ENCODE measurements at places on chromosomes 11 and 22.
A peak's percentile ranks its signal among the peaks of the same experiment; 100 is the strongest.

- DNase-seq: no peak
Observed at GRCh38 chr11:126355926-126356897, 726 bp downstream of the ST3GAL4 start.

- no peak for DNase-seq
Observed at GRCh38 chr11:118091690-118092089, 4.9 kb upstream of the SMIM35 start.

DNA sequence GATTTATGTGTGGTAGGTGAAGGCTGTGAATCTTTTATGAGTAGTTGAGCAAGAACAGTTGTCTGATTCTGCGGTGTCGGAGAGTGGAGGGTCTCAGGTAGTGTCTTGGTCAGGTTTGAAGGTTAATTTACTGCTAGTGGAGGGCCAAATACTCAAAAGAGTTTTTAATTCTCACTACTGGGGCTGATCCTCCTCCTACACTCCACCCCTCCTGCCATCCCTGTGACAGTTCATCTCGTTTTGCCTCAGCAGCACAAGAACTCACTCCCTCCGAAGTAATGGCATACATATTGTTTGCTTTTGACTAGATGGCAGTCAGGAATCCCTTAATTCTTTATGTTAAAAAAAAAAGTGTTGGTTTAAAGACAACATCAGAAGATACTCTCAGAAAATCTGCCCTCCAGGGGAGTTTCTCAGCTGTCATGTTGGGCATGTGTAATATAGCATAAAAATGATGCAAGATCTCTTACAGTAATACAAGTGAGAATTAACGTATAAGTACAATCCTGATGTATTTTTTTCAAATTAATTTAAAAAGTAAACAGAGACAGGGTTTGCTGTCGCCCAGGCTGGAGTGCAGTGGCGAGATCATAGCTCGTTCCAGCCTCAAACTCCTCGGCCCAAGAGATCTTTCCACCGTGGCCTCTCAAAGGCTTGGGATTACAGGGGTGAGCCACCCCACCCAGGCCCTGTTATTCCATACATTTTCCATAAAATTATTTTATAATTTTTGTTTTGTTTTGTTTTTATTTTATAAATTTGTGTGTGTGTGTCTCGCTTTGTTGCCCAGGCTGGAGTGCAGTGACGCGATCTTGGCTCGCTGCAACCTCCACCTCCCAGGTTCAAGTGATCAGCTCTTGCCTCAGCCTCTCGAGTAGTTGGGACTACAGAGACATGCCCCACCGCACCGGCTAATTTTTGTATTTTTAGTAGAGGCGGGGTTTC lies 1.3 kb downstream of the FAR1 start:
- no peak for DNase-seq

DNA sequence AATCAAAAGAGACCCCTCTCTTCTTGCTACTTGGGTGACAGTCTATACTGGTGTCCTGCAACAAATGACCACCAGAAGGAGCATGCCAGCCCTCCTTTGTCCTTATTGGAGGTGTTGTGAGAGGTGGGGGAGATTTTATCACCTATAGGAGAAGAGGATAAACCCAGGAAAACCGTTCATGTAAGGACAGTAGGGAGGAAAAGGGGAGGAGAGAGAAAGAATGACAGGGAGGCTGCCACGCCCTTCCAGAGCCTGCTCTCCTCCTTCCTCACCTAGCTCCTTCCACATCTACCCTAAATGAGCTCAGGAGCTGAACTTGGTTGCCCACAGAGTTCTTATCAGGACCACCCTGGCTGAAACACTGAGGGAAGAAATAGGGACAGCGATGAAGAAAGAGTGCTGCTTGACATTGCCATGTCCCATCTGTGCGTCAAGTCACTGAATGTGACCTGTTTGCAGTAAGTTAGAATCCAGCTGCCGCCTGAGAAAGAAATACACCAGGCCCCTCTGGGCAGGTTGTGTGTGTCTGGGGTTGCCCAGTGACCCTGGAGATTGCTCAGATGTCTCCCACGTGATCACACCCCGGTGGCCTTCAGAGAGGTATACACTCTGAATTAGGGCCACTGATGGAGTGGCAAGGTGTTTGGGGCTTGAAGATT lies 40.4 kb upstream of the ETS1 start:
- no peak for DNase-seq

DNA sequence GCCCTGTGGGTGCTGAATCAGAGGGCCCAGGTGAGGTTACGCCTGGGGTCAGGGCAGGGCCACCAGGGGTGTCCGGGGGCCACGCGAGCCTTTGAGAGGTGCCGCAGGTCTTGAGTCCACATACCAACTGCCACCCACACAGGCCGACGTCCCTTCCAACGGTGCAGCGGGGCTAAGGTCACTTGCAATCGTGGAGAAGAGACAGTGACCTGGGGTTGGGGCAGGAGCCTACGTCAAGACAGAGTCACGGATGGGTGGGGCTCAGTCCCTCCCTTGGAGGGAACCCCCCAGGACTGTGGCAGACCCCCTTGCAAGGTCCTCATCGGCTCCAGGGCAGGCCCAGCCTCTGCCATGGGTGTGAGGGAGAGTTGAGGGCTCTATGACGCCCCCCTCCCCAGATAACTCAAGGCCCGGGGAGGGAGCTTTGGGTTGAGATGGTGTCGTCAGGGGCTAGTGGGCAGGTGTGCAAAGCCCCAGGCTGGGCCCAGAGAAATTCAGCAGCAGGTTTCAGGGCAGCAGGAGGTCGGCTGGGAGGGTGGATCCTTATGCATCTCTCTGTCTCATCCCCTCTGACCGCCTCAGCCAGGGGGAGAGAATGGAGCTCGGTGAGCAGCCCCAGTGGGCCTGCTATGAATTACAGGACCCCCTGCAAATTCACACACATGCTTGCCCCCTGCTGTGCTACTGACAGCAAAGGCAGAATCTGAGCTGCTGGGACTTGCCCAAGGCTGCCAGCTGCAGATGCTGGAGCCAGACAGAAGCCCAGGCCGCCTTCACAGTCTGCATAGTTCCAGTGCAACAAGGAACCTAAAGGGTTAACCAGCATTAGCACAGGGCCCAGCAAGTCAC lies 60.0 kb downstream of the MYEOV start:
- no peak for DNase-seq

- DNase-seq: no peak
Observed at GRCh38 chr22:50739279-50739691, 1.3 kb downstream of the ACR start.

DNA sequence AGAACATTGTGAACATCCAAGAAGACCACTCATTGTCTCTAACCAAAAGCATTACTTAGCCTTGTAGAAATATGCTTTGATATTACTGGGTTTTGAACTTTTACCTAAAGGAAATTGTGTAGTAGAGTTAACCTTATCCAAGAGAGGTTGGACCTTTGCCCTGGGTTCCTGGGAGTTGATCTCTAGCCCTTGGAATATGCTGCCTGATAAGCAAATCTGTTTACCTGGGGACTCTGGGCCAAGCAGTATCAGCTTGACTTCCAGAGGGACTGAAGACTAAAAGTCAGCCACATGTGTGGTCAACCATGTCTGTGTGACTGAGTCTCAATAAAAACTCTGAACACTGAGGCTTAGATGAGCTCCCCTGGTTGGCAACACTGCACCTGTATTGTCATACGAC lies 44.1 kb upstream of the CWF19L2 start:
- DNase-seq: no peak

GRCh38 chr11:47144541-47144940 lies 32.1 kb downstream of the ARFGAP2 start:
- DNase-seq: no peak

DNA sequence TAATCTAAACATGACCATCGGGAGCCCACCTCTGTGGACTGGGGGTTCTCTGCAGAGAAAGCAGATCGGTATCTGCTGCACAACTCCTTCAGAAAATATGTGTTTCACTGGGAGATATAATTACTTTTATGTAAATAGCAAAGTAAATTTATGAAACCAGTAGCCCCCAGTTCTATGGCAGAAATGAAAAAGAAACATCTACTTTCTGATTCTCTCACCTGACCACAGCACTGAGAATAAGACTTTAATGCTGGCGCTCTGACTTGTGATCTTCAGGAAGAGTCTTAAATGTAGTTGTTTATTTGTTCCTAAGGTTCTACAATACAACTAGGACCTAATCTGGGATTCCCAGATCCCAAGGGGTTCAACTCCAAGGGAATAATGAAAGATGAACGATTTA lies 518.0 kb downstream of the DLG2 start:
- no peak for DNase-seq

- no peak for DNase-seq
Observed at GRCh38 chr11:79436919-79437277, 3.9 kb downstream of the TENM4 start.

GRCh38 chr22:28582806-28583205 lies 96.8 kb downstream of the TTC28 start:
- no peak for DNase-seq

- no peak for DNase-seq
Observed at GRCh38 chr22:43820651-43821305, 8.7 kb upstream of the EFCAB6 start.

- DNase-seq: no peak
Observed at GRCh38 chr22:28977481-28977971, 84.1 kb downstream of the C22orf31 start.

GRCh38 chr22:47084226-47084625 lies 321.8 kb downstream of the TBC1D22A start:
- DNase-seq: no peak

DNA sequence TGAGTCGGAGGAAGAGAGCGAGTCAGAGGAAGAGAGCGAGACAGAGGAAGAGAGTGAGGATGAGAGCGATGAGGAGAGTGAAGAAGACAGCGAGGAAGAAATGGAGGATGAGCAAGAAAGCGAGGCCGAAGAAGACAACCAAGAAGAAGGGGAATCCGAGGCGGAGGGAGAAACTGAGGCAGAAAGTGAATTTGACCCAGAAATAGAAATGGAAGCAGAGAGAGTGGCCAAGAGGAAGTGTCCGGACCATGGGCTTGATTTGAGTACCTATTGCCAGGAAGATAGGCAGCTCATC lies 780 bp downstream of the TRIM44 start:
- no peak for DNase-seq

DNA sequence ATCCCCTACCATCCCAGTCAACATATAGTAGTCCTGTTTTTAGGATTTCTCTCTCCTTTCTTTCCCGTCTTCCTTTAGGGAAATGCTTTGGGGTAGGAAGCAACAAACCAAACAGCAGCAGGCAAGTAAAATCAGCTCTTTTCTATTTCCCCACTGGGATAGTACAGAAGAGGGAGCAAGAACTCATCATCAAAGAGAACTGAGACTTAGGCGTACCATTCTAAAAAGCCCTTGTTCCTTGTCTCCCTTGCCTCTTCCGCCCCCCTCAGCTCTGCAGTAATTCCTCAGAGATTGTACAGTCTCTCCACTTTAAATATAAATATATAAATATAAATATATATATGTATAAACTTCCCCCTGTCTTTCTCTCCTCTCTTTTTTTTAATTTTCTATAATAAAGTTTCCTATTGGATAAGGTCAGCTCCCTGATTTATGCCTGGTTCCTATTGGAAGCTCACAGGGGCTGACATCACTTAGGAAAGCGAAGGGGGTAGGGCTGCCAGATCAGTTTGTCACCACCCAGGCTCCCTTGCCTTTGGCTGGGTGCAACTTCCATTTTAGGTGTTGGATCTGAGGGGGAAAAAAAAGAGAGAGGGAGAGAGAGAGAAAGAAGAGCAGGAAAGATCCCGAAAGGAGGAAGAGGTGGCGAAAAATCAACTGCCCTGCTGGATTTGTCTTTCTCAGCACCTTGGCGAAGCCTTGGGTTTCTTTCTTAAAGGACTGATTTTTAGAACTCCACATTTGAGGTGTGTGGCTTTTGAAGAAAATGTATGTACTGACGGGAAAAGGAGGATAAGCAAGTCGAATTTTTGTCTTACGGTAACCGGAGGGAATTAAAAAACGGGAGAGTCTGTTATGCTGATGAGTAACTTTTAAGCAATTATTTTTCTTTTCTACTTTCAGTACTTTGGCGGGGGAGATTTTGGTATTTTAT lies at the start of gene CTNND1:
Gene CTNND1, plus strand, starts transcription at position 502 of the 934 bp plus-strand sequence. CDS start 29,677 bp downstream, outside the sequence.
- DNase-seq: peak; percentile 89

- DNase-seq: no peak
Observed at GRCh38 chr22:40251106-40251505, 73.4 kb downstream of the TNRC6B start.

DNA sequence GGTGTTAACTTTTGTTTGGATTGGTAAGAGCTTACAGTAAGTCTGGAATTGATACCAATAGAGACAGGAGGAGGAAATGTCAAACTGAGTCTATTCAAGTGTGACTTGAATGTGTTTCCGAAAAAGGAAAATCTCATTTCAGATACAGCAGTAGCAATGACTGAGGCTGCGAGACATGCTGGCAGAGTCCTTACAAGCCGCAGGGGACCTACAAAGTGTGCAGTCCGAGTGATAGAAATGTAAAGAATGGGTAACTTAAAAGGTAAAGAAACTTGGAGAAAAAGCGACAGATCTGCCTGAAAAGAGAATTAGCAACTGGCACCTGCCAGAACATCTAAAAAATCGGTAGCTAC lies 444 bp downstream of the CWF19L2 start:
- DNase-seq: no peak

- no peak for DNase-seq
Observed at GRCh38 chr11:12712132-12712531, 37.9 kb downstream of the TEAD1 start.

GRCh38 chr22:49749227-49749626 lies 78.4 kb downstream of the BRD1 start:
- DNase-seq: no peak

- no peak for DNase-seq
Observed at GRCh38 chr11:7436657-7437056, 48.6 kb upstream of the OLFML1 start.

GRCh38 chr22:45261407-45262088 lies 20.9 kb upstream of the KIAA0930 start:
- DNase-seq: peak; percentile 60

DNA sequence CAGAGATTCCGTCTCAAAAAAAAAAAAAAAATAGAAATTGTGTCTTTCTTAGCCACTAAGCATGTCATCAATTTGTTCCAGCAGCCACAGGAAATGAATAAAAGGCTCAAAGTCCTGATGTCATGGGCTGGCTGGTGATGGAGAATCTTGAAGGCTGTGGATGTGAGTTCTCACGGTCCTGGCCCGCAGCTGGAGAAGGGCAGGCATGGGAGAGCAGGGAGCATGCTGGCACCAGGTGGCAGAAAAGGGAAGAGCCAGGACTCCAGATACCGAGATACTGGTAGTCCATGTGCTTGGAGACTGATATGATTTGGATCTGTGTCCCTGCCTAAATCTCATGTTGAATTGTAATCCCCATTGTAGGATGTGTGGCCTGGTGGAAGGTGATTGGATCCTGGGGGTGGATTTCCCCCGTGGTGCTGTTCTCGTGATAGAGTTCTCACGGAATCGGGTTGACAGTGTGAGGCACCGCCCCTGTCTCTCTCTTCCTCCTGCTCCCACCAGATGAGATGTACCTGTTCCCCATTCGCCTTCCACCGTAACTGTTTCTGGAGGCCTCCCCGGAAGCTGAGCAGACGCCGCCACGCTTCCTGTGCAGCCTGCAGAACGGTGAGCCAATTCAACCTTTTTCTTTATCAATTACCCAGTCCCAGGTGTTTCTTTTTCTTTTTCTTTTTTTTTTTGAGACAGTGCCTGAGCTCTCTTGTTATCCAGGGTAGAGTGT lies 18.1 kb downstream of the MRGPRD start:
- no peak for DNase-seq

DNA sequence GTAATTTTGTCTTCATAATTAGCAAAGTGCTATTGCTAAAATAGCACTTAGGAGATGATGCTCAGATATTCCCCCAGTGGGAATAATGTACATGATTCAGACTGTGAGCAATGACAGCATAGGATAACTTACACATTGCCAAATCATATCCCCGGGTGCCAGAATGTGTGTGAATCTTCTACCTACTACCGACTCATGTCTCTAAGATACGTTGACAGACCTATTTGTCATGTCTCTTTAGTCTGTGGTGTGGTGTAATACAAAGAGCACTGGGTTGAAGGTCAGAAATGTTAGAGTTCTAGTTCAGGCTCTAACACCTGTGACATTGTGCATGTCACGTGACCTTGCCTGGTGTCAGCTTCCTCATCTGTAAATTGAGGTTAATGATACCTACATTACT lies 31.0 kb upstream of the PICALM start:
- no peak for DNase-seq

Data from NCI-H510A (cell line).